Esophagus mucosa (tissue), 1 donor: ENCODE measurements at places on chromosomes 5 and 9.
A peak's percentile ranks its signal among the peaks of the same experiment; 100 is the strongest.

- ATAC-seq, result no peak
These were observed 79.3 kb upstream of the RASA1 start for GRCh38 chr5:87188391-87188790.

GRCh38 chr9:84303061-84303460 is 37.5 kb downstream of the SLC28A3 start:
- ATAC-seq, result no peak

DNA sequence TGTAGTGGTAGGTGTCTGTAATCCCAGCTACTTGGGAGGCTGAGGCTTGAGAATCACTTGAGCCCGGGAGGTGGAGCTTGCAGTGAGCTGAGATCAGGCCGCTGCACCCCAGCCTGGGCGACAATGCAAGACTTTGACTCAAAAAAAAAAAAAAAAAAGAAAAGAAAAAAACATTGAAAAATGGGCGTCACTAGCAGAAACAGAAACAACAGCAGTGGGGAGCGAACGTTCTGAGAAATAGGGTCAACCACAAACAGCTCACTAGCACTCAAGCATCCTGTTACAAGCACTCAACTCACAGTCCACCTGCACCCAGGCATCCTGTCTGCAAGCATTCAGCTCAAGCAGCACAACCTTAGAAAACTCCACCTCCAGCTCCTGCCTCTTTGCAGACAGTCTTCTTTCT is 17.2 kb downstream of the TRIM14 start:
- peak; percentile 42 for ATAC-seq

- ATAC-seq, result peak; percentile 60
These were observed 98.4 kb downstream of the LIX1 start for GRCh38 chr5:97044052-97044451.

DNA sequence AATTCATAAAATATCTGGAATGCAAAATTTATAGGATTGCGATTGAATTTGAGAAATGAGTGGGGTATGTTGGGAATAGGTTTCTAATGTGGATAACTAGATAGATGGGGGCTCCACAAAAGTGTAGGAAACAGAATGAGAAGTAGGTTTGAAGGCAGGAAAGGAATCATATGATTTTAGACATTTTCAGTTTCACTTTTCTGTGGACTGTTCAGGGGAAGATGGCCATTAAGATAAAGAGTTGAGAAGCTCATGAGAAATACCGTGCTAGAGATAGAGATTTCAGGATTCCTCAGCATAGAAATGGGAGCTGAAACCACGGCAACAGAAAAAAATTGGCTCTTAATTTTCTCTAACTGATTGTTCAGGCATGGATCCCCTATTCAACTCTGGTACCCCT is 163.4 kb upstream of the CD180 start:
- no peak for ATAC-seq

GRCh38 chr5:37842048-37842447 is 2.2 kb upstream of the GDNF start:
- ATAC-seq, result no peak

- no peak for ATAC-seq
These were observed 39.4 kb downstream of the NNT start for GRCh38 chr5:43642428-43642827.

DNA sequence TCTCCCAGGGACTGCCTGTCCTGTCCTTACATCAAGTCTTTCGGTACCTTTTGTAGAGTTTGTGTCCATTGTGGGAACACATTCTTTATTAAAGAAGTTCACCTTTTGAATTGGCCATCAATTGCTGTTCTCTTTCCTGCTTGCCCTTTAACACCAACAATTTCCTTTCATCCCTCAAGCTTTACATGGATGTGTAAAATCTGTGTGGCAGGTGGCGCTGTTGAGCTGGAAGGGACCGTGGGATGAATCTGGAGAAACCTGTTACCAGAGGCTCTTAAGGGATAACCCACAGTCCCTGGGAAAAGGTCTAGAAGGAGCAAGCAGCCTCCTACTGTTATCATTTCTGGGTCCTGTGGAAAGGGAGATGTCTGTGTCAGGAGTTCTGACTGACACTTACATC is 7.9 kb upstream of the ZFP62 start:
- peak; percentile 84 for ATAC-seq

DNA sequence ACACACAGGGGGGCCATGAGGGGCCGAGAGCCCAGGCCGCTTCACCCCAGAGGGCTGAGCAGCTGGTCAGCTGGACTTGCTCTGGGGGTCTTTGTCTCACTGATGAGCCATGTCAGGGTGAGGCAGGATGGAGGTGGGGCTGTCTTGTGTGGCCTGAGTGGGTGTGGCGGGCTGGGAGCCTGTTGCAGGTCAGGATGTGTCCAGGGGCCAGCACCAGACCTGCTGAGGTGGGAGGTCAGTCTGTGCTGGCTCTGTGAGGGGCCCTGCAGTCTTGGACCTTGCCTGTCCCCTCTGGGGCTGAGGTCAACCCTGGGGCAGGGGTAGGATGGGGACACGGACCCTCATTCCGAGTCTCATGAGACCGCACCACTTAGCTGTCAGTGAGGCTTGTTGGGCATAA is 56.9 kb downstream of the RXRA start:
- no peak for ATAC-seq

DNA sequence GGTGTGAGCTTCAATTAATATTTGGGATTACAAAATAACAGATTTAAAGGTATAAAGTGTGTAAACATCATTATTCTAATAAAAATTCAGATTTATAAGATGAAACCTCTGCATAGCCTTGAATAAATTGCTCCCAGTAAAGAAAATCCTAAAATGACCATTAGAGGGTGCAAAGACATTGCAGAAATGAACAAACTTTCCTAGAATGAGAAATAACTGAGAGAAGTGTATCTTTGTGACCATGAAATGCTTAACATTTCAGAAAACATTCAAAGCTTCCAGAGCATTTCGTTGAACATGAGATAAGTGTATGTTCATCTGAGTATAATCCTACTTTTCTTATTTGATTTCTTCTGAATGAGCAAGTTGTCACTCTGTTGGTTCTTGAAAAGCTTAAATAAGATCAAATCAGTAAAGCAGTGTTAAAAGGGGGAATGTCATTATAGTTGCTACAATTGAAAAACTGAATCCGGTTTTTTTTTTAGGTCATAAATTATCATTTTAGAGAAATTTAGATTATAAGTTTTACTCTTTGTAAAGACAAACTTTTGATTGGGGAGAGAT is 24.7 kb upstream of the NUDT12 start:
- ATAC-seq, result no peak

DNA sequence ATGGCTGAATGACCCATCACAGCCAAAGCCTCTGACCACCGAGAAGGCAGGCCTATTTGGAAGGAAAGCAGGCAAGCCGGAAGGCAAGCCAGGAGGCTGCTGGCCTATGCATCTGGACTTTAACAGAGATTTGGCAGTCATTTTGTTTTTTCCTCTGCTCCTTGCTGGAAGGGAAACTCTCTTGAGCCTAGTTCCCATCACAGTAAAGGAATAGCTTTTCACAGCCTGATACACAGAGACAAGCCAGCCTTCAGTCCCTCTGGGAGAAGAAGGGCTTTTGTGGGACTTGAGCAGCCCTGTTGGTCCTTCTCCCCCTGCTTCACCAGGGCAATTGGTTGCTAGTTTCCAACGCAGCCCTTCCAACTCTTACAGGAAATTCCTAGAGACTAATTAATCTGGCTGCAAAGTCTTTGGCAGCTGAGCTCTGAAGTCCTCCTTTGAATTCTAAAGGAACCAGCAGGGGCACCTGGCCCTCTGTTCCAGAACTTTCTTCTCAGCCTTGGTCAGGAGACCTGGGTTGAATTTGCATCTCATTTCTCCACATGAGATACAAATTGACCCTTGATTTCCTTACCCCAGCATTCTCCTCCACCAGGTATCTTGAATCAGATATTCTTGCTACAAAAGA is 157.3 kb upstream of the EPB41L4A start:
- ATAC-seq, result no peak

- ATAC-seq, result no peak
These were observed 58.5 kb downstream of the DCP2 start for GRCh38 chr5:113035096-113035495.

DNA sequence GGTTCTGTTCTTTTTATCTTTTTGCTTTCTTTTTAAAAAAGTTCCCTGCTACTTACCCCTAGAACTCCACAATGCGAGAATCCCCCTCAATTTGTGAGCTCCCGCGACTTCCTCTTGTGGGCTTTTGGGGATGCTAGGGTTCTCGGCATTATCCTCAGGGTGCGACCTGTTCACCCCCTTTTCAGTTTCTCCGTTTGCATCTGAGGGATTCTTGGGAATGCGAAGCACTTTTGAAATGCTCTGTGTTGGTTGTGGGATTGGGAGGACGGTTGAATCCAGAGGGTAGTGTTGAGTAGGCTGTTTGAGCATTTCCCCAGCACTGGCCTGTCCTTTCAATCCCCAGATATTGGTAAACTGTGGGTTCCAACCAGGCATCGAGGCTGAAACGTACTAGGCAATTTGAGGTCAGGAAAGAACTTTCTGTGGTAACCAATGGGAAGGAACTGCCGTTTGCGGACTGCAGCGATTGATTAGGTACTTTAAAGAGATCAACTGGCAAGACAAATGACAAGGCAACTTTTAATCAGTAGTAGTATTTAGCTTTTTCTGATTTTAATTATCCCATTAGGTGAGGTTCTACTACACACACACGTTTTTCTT is 415 bp downstream of the XRCC4 start:
- no peak for ATAC-seq

- peak; percentile 31 for ATAC-seq
These were observed 69.1 kb downstream of the ADAMTS2 start for GRCh38 chr5:179275941-179276837.

- ATAC-seq, result no peak
These were observed 85.6 kb downstream of the FBXW11 start for GRCh38 chr5:171920765-171921391.

DNA sequence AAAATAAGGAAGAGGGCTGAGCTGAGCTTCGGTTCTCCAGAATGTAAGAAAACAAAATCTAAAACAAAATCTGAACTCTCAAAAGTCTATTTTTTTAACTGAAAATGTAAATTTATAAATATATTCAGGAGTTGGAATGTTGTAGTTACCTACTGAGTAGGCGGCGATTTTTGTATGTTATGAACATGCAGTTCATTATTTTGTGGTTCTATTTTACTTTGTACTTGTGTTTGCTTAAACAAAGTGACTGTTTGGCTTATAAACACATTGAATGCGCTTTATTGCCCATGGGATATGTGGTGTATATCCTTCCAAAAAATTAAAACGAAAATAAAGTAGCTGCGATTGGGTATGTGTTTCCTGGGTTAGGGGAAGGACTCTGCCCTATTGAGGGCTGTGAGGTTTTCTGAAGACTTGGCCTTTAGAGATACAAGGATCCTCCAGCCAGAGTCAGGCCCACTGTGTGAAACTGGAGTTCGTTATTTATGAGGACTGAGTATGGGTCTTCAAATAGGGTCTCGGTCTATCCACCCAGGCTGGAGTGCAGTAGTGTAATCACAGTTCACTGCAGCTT is 3.8 kb downstream of the EGR1 start:
- no peak for ATAC-seq

GRCh38 chr9:31950756-31951155 is 433.7 kb upstream of the ACO1 start:
- no peak for ATAC-seq

GRCh38 chr9:87464110-87464991 is 33.3 kb upstream of the DAPK1 start:
- ATAC-seq, result no peak

GRCh38 chr5:177195307-177195952 is 61.9 kb downstream of the NSD1 start:
- no peak for ATAC-seq

- ATAC-seq, result no peak
These were observed 46.8 kb downstream of the ELAVL2 start for GRCh38 chr9:23779220-23779619.

DNA sequence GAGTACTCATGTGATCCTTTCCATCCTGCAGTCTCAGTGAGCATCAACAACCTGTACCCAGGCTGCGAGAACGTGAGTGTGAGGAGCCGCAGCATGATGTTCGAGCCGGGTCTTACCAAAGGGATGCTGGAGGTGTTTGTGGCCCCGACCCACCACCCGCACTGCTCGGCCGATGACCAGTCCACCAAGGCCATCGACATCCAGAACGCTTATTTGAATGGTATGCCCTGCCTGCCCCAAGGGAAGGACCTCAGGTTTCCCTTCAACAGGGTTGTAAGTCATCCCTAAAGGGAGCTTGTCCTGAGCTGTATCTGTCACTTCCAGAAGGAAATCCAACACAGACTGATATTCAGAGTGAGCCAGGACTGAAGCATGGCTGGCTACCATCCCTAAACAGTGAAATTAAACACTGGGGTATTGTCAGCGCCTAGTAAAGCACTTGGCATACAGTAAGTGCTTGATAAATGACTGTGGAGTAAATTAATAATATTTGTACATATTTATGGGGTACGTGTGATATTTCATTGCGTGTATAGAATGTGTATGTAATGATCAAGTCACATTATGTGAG is 39.3 kb upstream of the CTSL start:
- ATAC-seq, result no peak

GRCh38 chr5:99317136-99317535 is 388.3 kb upstream of the CHD1 start:
- no peak for ATAC-seq

DNA sequence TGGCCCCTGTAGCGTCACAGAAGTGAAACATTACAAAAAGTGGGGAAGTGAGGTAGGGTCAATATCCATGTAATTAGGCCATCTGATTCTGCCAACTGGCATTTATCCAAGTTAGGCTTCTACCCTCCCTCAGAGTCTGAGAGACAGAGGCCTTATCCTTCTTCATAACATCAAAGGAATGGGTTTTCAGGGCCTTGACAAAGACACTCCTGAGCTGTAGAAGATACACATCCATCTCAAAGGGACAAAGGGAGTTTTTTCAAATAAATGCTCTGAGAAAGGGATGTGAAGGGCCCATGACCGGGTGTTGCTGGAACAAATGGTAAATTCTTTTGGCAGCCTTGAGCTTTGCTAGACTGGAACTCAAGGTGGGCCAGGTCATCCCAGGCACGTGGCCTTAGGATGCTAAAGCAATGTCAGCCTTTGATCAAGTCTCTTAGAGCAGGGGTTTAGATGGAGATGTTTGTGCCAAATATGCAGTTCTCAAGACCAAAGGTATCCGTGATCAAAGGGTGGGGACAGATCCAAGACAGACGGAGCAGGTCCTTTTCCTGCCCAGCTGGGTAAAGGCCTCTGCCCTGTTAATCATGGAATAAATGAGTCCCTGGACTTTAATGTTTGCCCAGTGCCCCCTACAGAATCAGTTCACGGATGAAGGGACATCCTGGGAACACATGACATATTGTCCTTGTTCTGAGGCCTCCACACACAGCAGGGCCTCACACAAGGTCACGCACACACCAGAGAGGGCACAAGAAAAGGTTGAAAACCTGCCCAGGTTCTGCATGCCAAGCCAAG is 10.0 kb upstream of the FAM169A start:
- ATAC-seq, result no peak

DNA sequence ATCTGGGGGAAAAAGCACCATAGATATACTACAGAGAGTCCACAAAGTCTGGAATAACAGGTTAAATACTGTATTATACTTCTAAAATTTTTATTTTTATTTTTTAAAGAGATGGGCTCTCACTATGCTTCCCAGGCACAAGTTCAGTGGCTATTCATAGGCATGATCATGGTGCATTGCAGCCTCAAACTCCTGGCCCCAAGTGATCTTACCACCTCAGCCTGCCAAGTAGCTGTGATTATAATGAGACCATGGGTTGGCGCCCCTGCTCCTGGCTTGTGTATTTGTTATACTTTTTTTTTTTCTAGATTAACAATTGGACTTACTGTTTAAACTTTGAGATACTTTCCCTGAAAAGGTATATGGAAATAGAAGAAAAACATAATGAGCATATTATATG is 25.9 kb downstream of the ERBIN start:
- ATAC-seq, result no peak

GRCh38 chr9:127923046-127923445 is 6.2 kb upstream of the ST6GALNAC4 start:
- no peak for ATAC-seq

- ATAC-seq, result no peak
These were observed 47.7 kb downstream of the COL23A1 start for GRCh38 chr5:178542455-178542854.

- ATAC-seq, result no peak
These were observed 19.9 kb upstream of the IL9 start for GRCh38 chr5:135915466-135916001.
